ENCODE measurements at places on chromosomes 6 and 20.

- DNase-seq = no peak
Observed at GRCh38 chr6:156389296-156389695, 387.9 kb upstream of the ARID1B start.

DNA sequence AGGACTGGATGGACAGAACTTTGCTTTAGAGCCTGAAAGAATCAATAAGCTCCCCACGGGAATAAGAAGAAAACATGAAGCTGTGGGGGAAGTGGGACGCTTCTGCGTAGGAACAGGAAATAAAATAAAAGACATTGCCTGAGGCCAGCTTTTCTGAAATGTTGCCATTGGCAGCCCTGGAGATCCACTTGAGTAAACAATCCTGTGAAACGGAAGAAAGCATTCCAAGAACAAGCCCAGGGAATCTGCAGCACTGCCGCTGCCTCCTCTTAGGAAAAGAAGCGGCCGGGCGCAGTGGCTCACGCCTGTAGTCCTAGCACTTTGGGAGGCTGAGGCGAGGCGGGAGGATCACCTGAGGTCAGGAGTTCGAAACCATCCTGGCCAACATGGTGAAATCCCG, 182.3 kb upstream of the RALGAPA2 start:
- DNase-seq = no peak

- no peak for DNase-seq
Observed at GRCh38 chr6:151254451-151255081, 14.8 kb downstream of the AKAP12 start.

DNA sequence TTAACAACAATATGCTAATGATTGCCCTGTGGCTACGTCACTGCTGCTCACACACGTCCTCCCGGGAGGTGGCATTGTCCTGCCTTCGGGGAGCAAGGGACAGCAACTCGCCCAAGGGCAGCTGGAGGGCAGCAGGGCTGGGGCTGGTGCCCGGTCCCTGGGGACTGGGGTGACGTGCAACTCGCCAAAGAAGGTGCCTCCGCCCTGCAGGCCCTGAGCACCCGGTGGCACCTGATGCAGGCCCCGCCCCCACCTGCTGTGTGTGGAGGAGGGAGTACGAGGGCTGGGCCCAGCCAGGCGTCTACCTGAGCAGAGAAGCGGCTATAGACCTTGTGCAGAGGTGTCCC, 64.8 kb upstream of the SLCO4A1 start:
- no peak for DNase-seq

DNA sequence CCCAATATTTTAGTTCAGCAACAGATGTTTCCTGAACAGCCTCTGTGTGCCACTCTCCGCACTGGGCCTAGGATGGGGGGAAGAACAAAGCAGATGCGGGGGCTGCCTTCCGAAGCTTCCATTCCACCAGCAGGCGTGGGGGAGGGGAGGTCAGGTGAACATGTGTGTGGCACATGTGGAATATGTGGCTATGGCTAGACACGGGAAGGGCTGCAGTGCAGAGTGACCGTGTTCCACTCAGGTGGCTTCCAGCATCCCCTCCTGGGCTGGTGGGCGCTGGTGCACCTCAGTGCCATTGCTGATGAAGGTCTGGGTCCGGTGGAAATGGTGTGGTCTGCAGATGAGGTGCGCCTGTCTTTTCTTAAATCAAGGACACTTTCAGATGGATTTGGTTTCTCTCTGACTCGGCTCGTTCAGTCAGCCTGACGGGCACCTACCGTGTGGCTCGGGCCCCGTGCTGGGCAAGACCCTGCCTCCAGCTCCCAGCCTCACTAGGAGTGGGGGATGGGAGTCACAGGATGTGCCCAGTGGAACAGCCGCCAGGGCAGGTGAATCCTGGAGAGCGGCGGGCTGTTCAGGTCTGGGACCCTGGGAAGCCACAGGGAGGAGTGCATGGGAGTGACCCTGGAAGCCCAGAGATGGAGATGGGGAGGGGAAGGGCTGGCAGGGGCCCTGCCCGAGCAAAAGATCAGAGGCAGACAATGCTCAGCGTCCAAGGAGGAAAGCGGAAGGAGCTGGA, 111.0 kb downstream of the SYCP2 start:
- DNase-seq = no peak

DNA sequence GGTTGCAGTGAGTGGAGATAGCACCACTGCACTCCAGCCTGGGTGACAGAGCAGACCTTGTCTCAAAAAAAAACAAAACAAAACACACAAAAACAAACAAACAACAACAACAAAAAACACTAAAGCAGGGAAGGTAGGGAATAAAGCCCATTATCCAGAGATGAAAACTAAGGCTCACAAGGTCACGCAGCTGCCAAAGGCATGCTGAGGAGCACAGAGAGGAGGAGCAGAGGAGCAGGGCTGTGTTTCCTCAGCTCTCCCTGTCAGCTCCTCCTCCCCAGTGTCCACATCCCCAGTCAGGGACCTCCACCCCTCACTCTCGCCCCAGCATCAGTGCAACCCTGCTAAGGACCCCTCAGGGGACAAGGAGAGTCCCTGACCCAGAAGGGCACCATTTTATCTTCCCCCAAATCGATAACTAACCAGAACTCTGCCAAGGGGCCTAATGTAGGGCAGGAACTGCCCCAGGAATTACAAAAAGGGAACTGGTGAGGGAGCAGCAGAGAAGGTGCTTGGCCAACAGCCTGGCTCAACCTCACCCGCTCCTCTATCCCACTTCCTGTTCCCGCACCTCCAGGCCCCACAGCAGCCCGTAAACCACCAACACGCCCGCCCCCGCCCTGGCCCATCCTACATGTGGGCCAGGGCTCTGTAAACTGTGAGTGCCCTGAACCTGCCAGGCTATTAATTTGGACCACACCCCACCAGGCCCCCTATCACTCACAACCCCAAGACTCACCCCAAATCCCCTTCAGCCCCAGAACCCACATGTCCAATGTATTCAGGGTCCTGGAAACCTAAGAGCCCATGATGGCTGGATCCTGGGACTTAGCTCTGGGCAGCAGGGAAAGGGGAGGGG, 9.0 kb downstream of the TEAD3 start:
- no peak for DNase-seq

- DNase-seq = no peak
Observed at GRCh38 chr6:6591778-6592465, 3.4 kb downstream of the LY86 start.

GRCh38 chr6:105453968-105454367, 51.1 kb upstream of the PREP start:
- no peak for DNase-seq

DNA sequence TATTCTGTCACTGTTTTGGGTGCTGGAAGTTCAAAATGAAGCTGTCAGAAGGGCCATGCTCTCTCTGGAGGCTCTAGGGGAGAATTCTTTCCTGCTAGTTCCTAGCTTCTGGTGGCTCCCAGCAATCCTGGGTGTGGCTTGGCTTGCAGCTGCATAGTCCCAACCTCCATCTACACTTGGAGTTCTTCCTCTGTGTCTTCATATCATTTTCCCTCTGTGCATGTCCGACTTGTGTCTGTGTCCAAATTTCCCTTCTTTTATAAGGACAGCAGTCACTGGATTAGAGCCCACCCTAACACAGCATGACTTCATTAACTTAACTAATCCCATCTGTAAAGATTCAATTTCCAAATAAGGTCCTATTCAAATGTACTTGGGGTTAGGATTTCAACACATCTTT, 23.3 kb upstream of the ENPP1 start:
- no peak for DNase-seq

DNA sequence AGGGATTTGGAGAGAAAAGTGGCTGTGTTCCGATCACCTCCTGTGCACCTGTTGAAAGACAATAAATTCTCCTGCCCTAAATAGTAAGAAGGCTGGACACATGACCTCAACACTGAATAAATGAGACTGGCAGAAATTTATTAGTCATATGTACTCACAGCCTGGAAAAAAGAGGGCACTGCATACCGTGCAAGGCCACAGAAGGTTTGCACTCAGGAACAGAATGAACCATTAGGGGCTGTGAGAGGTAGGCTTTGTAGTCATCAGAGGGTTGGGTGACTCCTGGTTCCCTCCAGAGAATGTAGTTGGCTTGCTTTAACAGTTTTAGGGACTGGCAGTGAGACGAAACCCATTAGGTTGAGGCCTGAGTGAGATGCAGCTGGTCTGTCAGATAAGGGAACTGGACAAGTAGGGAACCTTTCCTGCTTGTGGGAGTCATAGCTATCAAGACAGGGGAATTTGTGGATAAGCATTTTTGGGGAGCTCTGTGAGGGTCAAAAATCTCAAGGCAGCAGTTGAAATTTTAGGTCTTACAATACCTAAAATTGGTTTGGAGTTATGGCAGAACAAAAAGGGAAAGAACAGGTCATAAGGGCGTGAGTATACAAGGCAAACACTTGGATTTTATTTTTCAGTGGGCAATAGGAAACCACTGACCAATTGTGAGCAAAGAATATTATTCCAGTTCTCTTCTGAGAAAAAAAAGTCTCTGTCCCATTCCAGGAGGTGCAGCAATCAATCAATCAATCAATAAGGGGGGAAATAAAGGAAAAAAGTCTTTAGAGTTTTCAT, 67.9 kb upstream of the BTN3A2 start:
- no peak for DNase-seq

DNA sequence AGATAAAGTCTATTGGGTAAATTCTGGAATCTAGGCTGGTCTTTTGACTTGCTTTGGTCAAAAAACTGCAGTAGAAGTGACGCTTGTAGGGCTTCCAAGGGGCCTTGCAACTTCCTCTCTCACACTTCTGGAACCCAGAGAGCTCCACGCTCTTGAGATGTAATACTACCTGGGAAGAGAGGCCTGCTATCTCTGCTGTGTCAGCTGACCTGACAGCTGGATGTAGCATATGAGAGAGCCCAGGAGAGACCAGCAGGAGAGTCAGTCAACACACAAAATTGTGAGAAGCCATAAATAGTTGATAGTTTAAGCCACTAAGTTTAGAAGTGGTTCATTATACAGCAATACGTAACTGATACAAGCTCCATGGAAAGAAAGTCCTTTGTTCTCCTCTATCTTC, 7.8 kb upstream of the RSPO3 start:
- no peak for DNase-seq

GRCh38 chr6:159804504-159804903, 4.4 kb downstream of the PNLDC1 start:
- no peak for DNase-seq

GRCh38 chr20:40536808-40537207, 152.2 kb downstream of the MAFB start:
- DNase-seq = no peak

DNA sequence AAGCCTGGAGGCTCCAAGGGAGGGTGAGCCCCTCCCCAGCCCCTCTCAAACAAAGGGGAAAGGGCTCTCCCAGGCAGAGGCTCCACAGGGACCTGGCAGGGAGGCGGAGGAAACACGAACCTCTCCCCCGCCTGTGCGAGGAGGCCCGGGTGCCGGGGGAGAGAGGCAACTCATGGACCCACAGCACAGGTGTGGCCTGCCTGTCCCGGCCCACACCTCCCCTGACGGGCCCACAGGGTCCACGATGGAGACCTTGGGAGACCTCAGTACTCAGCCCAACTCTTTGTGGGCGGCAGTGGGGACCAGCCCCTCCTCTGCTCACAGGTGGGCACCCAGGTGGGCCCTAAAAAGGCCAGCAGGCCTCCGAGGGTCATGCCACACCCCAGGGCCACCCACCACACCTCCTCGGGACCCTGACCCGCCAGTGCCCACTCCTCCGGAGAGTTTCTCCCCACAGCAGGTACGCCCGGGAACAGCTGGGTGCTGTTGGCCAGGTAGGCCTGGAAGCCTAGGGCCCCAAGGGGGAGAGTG, 12.2 kb downstream of the LAMA5 start:
- no peak for DNase-seq

DNA sequence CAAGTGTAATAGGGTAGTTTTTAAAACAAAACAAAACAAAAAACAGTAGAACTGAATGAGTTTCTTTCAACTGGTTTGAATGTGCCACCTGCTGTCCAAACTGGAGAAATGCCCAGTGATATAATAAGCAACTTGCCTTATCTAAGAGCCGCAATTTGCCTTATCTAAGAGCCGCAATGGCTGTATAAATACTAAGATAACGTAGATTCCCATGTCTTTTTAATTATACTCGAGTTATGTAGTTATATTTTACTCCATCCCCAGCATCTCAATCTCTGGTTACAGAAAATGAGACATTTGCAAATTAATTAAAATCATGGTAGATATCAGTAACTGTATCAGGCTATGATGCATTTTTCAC, 67.2 kb downstream of the RPP40 start:
- DNase-seq = no peak

- no peak for DNase-seq
Observed at GRCh38 chr6:157106487-157106886, 216.8 kb downstream of the TMEM242 start.

GRCh38 chr6:128118401-128118800, 217.5 kb upstream of the THEMIS start:
- DNase-seq = no peak

- DNase-seq = no peak
Observed at GRCh38 chr6:155317186-155317585, 2.9 kb upstream of the TFB1M start.

DNA sequence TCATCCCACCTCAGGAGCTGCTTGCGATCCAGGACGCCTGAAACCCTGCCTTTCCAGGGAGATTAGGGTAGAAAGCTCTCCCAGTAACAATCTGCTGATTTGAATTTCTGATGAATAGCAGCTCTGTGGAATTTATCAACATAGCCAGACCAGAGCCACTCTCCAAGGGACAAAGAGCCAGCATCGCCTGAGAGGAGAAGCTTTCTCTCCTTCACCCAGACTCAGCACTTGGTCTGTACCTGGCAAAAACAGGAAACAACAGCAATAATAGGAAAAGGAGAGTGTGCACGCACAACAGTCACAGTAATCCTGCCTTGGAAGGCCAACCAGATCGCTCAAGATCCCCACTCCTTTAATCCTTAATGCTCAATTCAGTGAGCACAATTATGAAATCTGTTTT, 22.3 kb upstream of the ROS1 start:
- DNase-seq = no peak

DNA sequence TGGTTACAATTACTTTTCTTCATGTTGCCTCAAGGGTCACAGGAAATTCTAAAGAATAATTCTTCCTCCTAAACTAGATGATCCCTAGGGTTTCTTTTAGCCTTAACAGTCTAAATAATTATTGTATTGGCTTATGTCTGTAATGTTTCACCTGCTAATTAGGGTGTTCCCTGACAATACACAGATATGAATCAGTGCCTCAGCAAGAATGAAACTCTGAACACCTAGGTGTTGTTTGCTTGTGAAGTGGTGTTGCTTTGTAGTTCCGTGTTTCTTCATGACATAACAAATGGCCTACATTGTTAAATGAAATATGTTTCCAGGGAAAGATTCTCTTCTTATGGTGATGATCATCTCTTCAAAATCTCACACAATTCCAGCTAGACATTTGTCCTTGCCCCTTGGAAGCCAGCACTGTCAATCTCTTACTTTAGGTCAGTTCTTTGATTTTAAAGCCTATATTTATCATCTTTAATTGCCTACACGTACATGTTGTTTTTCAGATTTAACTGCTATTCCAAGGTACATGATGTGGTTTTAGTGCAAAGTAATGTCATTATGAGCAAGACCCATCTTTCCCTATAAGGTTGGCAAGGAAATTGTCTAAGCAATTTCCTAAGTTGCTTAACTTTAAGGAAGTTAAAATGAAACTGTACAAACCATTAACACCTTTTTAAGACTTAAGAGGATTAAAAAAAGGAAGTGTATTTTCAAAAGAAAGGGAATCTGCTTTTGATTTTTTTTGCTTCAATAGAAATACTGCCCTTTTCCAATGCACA, 111.9 kb downstream of the TBC1D7 start:
- DNase-seq = no peak
